ENCODE measurements at places on chromosomes 6 and 20.
A peak's percentile ranks its signal among the peaks of the same experiment; 100 is the strongest.

DNA sequence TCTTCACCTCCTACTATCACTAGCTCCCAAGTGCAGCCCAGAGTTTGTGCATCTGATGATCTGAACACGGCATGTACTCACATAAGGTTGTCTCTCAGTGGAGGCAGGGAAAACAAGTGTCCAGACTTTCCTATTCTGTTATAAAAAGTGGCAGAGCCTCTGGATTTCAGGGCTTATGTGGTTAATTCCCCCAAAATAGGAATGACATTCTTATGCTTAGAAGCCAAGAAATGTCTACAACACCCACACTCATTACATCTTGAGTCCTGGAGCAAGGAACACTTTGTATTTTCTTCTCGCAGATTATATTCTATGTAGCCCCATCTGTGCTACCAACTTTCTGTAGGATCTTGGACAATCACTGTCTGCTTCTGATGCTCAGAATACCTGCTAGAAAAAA lies 13.5 kb upstream of the SEMG1 start:
- DNase-seq, result no peak

GRCh38 chr6:72322771-72323170 lies 299.1 kb upstream of the KCNQ5 start:
- no peak for DNase-seq

DNA sequence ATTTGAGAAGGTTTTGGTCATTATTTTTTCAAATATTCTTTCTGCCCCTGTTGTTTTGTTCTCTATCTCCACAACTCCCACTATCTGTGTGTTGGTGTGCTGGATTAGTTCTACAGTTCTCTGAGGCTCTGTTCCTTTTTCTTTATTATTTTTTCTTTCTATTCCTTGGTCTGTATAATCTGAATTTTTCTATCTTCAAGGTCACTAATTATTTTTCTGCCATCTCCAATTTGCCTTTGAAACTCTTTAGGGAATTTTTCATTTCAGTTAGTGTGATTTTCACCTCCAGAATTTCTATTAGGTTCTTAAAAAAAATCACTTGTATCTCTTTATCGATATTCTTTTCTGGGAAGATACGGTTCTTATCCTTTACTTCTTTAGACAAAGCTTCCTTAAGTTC lies 82.1 kb upstream of the GGTLC1 start:
- DNase-seq, result no peak

DNA sequence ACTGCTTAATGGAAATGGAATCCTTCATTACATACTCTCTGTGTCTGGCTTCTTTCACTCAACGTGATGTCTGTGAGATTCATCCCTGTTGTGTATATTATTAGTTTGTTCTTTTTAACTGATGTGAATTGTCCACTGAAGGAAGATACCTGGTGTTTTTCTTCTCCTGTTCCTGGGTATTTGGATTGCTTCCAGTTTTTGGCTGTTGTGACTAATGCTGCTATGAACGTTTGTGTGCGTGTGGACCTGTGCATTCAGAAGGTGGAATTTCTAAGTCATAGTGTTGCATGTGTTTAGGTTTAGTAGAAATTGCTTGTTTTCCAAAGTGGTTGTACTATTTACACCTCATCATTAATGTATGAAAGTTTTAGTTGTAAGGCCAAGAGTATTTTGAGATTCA lies 3.8 kb downstream of the TULP4 start:
- DNase-seq, result no peak

- no peak for DNase-seq
Observed at GRCh38 chr6:137647762-137648447, 153.7 kb upstream of the OLIG3 start.

DNA sequence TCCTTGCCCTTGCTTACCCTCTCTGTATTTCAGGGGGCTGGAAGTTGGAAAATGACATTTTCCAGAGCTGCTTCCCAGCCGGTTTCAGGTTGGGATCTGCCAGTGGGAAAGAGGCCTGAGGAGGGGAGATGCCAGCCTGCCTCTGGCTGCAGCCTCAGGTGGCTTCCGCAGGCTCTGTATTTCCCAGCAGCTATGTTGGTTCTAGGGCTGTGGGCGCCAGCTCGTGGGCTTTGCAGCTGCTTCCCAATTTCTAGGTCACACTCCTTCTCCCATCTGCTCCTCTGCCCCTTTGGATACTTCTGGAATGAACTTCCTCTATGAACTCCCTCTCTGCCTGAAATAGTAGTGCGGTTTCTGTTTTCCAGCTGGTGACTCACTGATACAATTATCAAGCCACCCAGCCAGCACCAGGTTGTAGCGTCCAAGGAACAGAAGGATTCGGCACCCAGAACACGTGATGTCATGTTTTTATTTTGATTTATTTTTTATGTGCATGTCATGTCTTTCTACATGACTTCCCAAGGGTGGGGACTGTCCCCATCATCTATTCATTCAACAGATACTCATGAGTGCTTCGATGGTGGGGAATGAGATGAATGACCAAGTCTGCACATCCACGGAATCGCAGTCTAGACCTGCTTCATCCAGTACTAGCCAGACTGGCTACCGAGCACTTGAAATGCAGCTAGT lies 38.0 kb downstream of the TGM2 start:
- no peak for DNase-seq

GRCh38 chr6:110170081-110170480 lies 9.4 kb downstream of the WASF1 start:
- no peak for DNase-seq

DNA sequence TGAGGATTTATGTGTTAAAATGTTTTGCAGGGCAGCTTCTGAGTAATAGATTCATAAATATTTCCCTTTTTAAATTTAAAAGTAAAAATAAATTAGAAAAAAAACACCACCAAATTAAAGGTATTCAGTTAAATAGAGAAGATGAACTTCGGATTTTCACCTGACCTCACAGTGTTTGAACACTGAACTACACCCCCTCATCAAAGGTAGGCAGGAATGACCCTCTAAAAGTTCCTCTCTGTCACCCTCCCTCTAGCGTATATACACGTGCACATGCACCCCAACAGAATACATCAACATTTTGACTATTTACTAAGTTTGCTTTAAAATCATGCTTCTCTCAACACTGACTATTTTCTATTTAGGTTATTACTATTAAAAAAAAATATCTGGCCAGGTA lies 528.3 kb downstream of the QKI start:
- DNase-seq, result no peak

- DNase-seq, result no peak
Observed at GRCh38 chr6:110664933-110665332, 150.3 kb downstream of the CDK19 start.

DNA sequence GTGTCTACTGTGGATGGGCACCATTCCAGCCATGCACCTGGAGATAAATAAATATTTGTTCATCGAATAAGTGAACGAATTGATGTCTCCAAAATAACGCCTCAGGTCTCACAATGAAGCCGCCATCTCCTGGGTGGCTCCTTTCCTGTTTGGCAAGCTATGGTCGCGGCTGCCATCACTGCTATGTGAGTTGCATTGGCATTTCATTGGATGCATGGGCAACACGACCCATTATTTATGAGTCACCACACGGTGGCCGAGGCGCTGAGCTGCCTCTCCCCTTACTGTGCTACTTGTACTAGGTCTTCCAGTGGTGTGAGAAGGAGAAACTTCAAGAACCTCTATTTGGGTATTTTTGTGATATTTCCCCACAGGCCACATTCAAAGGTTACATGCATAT lies 21.3 kb upstream of the PDE10A start:
- DNase-seq, result no peak

DNA sequence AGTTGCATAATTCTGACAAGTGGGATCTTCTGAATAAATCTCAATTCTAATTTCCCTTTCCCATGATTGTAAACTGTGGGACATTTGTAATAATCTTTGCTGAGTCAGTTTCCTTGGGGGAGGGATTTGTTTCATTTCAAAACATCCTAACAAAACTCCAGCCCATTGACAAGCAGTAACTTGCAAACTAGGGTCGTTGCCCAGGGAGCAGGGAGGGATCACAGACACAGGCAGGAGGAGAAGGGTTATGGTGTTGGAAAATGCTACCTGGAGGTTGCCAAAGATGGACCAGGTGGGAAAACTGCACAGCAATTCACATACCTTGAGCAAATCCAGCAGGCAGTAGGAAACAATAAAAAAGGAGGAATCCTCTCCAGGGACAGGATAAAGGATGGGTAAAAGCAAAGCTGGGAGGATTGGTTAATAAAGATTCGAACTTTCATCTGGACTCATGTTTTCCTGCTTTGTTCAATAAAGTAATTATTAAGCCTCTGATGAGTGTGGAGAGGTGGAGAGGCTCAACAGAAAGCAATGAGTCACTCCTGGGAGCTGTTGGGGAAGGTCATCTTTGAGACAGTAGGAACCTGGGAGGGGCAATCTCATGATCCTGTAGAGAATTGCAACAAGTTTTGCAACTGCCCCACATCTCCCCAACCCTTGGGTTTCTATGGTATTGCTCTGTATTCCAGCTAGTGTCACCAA lies 87.3 kb upstream of the AKIRIN2 start:
- DNase-seq, result no peak

GRCh38 chr6:64012351-64013001 lies 376.9 kb downstream of the PHF3 start:
- DNase-seq, result no peak

- DNase-seq, result peak; percentile 76
Observed at GRCh38 chr6:14144678-14145113, 27.1 kb downstream of the CD83 start.

DNA sequence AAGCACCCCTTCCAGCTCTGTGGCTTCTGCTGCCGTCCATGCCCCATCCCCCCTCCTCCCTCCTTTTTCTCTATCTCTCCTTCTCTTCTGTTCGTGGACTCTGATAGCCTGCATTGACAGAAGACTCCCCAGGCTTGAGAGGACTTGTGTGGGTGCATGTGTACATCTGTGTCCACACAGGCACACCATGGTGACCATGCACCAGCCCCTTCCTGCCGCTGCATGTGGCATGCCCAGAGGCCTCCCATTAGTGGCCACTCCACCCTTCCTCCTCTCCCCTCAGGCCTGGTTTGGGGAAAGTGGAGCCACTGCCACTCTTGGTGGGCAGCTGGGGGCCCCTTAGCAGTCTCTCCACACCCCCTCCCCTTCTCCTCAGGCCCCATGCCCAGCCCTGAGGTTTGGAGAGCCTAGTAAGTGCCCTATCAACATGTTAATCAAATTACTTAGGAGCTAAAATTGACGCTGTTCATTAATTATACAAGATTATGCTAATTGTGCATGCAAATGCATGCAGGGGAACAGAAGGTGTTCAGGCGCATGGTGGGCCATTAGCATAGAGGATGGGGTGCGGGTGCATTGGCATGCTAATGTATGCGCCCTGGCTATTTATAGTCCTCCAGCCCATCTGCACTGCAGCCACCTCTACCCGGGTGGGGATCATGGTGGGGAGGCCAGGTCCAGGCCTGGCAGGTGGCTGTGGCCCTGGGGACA lies 45.9 kb downstream of the EBF4 start:
- DNase-seq, result no peak

- DNase-seq, result no peak
Observed at GRCh38 chr6:15474196-15474595, 188.6 kb downstream of the DTNBP1 start.

- no peak for DNase-seq
Observed at GRCh38 chr6:44116641-44117382, 10.4 kb downstream of the MRPL14 start.

- no peak for DNase-seq
Observed at GRCh38 chr6:140236732-140237131, 862.3 kb upstream of the CITED2 start.

GRCh38 chr6:25296217-25296905 lies 17.2 kb downstream of the CARMIL1 start:
- no peak for DNase-seq

DNA sequence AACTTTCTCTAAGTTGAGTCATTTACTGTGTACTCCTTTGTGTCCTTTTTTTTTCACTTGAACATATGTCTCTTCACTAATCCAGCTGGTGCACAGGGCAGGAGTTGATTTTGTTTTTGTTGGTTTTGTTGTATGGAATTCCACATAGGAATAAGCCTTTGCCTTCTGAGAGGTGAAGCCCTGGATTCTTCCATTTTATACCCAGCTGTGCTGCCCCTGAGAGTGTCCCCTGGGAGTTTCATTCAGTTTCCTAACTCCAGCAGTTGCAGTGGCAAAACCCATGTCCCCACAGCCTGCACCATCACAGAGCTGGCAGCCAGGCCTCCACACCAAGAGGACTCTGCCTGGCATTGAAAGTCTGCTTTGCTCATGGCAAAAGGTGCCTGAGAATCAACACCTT lies 107.3 kb upstream of the SYNDIG1 start:
- no peak for DNase-seq

DNA sequence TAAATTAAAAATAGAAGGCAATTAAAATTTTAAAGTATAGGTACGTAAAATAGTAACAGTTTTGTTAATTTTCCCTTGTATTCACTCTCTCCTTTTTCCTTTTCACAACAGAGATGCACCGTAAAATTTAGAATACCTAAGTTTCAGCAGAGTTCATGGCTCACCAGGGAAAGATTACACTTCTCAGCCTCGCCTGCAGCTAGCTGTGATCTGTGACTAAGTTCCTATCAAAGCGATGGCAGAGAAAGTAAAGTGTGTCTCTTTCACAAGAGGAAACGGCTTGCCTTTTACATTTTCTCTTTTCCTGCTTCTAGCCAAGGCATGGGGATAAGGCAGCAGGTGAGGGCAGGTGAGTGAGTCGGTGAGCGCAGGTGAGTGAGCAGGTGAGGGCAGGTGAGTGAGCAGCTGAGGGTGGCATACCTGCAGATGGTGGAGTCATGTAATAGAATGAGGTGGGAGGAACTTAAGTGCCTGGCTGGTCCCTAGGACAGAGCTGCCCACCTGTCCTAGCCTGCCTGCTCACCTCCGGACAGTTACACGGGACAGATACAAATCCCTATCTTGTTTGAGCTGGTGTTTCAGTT lies 30.9 kb downstream of the ZFP64 start:
- DNase-seq, result no peak

DNA sequence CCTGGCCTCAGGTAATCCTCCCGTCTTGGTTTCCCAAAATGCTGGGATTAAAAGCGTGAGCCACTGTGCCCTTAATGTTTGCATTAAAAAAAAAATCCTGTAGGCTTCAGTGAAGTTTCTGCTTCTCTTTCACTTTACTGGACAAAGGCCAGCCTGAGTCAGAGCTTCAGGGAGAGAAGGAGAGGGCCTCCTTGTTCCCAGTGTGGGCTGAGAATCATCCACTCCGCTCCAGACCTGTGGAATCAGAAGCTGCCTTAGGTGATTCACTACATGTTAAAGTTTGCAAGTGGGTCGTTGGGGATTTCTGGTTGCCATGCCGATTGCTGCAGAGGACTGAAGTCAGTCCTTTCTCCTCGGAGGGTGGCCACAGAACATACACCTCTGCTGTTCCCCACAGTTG lies 113.3 kb upstream of the EEF1E1 start:
- no peak for DNase-seq

DNA sequence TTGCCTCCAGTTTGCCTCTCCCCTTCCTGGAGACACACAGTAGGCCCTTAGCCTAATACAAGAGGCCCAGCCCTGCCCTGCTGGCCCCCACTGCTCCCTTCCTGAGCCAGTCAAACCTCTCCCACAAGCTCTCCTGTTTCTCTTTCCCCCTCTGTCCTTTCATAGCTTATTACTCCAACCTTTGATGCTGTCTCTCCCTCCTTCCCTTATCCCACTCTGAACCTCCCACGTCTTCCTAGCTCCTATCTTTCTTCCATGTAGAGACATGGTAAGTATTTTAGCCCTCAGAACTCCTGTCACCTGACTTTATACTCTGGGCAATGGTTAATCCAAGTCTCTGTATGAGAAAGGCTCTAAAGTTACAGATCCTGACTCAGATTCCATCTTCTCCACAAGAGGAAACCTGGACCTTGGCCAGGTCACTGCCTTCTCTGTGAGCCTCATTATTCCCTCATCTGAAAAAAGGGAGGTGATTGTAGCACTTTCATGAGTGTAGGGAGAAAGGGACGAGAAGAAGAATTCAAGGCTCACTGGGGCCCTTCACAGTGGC lies 6.7 kb downstream of the TGIF2 start:
- DNase-seq, result no peak
